ENCODE measurements at places on chromosomes 5 and 9.

- no peak for DNase-seq
These were observed 1.4 kb downstream of the ATOSB start for GRCh38 chr9:35114113-35114839.

GRCh38 chr9:101907466-101907865 lies 169.0 kb upstream of the GRIN3A start:
- DNase-seq, result no peak

DNA sequence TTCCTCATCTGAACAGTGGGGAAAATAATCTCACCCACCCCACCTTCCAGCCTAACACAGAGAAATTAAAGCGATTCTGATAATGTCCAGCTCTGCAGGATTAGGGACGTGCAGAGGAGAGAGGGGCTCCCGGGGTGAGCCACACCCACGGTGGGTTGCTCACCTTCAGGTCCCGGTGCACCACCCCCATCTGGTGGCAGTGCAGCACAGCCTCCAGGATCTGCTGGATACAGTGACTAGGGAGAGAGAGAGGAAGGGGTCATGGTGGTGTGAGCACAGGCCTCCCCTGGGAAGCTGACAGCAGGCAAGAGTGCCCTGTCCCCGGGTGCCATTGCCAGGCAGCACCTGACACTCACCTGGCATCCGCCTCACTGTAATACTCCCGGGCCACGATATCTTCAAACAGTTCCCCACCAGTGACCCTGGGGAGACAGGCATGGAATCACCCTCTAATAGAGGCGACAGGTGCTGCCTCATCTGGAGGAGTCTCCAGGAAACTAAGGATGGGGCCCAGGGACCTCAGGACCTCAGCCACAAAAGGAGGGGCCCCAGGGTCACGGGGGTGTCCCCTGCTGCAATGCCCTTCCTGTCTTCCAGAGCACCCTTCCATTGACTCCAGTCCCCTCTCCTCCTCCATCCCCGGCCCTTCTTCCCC lies 33.0 kb downstream of the CAMK2A start:
- DNase-seq, result no peak

- no peak for DNase-seq
These were observed 7.7 kb upstream of the TCOF1 start for GRCh38 chr5:150349681-150350275.

DNA sequence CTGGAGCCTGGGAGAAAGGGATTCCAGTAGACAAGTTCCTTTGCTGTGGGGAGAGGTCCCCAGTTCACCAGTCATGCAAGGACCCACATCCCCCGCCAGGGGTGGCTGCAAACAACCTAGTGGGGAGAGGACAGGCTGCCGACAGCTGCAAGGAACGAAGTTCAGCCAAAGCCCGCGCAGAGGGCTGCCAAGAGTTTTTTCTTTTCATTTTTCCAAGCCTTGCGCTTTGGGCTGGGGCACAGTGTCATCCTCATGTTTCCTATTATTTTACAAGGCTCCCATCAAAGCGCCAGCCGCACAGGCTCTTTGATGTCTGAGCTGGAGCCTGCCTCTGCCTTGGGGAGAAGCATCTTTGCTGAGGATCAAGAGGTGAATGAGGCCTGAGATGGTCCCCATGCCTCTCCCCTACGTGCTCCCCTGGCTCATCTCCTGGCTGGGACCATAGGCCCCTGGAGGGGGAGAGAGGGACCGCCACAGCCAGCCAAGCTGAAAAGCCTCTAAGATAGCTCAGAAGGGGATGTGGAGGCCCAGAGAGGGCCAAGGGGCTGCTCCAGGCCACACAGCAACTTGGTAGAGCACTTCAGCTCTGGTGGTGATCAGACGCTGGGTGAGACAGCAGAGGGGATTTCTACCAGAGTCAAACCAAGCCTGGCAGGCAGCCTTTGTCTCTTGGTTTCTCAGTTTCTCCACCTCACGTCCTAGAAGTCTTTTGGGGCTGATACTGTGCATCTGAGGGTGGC lies 50.4 kb upstream of the SYNPO start:
- no peak for DNase-seq

DNA sequence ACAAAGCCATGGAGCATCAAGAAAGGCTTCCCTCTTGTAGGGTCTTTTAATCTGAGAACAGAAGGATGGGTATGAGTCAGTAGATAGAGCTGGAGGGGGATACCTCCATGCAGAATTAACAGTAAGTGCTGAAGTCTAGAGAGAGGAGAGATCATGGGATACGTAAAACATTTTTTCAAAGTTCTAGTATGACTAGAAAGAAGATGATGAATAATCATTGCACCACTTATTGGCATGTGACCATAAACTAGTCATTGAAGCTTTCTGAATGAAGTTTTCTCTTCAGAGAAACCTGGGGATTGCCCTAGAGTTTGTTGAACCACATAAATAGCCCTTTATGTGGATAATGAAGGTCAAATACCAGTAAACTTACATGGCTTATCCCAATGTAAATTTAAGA lies 48.6 kb upstream of the PTPRD start:
- DNase-seq, result no peak

DNA sequence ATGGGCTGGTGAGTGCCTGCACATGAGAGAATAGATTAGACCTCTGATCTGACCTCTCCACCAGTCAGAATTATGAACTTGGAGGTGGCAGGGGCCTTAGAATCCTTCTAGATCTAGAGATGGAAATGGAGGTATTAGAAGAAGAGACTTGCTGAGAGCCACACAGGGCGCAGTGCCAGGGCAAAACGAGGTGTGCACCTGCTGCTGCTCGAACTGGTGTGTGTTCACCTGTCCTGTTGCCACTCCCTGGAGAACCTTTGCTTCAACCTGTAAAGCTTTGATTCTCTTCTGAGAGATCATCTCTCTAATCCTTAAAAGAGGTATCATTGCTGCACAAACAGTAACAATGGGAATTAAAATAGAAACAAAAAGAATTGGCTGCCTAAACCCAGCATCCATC lies 24.9 kb downstream of the FRMPD1 start:
- DNase-seq, result no peak

- DNase-seq, result no peak
These were observed 266.6 kb downstream of the PIK3R1 start for GRCh38 chr5:68482199-68482598.
